SIG-M5 (cell line): ENCODE measurements at places on chromosomes 12 and 14.

DNA sequence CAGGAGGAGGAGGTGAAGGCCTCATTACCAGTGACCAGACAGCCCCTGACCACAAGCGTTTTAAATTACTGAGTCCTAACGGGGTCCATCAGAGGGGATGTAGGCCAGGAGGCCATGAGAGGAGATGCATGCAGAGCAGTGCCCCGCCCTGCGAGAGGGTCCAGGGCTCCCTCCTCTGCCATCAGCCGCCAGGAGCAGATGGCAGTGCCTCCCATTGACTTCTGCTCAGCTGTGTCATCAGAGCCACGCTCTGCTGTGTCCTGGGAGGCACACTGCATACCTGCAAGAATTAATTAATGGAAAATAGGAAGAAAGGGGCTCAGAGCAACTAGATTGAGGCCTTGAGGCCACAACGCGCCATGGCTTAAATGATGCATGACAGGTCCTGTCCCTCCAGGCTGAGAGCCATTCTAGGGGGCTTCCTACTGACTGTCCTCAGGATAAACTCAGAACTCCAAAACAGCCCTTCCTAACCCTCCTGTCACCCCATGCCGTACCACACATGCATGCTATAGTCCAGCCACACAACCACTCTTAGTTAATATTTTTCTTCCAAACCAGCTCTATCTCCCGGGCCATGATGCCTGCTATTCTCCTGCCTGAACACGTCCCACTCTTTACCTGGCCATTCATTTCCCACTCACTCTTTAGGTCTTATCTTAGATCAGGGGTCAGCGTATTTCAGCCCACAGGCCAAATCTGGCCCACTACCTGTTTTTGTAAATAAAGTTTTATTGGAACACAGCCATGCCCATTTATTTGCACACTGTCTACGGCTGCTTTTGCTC lies 235.8 kb downstream of the KSR2 start:
- DNase-seq: no peak

GRCh38 chr14:92500491-92500941 lies 13.1 kb upstream of the RIN3 start:
- no peak for DNase-seq

- DNase-seq: no peak
These were observed 126.0 kb upstream of the PARP11 start for GRCh38 chr12:3998968-3999792.

DNA sequence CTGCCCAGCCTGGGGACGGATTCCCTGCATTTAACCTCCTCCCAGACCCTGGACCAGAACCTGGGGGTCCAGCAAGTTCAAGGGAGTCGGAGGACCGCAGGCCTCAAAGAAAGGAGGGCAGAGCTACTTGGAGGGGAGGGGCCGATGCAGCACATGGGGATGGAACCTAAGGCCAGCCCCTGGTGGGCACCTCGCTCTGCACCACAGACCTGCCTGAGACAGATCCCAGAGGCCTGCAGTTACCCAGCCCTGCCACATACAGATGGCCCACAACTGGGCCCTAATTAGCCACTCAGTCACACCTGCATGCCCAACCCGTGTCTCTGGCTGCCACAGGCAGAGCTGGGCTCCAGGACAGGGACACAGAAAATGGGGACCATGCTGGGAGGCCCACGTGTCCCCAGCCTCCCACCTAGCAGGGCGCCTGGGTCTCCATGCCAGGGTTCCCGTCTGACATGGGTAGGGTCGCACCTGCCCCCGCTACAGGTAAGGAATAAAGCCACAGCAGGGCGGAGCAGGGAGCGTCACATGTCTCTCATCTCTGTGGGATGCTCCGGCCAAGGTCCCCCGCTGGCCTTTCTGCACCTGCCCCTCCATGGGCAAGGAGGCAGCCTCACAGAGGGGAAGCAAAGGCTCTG lies 16.7 kb downstream of the AKT1 start:
- DNase-seq: no peak

GRCh38 chr12:27790179-27790578 lies 10.1 kb upstream of the MANSC4 start:
- DNase-seq: no peak

DNA sequence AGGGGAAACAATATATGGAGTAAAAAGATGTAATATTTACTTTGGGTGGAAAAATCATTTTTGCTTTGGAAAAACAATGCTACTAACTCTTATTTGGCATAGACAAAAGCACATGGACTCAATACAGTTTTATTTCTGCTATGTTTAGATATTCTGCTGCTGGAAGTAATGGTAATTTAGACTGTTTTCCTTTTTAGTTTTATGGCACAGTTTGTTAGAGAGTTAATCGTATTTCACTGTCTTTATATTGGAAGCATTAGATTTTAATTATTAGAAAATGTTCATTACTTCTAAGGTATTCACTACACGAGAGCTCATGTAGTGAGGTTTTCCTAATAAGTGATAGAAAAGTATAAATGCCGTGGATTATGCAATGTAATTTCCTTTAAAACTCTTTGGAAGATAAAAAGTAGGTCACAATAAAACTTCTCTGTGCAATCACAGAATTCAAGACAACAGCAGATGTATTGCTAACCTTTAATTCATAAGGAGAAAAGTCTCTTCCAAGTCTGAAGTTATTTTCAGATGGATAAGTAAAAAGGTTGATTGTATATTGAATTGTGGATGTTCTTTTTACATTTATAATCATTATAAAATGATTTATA lies 851.8 kb downstream of the TMTC2 start:
- no peak for DNase-seq

DNA sequence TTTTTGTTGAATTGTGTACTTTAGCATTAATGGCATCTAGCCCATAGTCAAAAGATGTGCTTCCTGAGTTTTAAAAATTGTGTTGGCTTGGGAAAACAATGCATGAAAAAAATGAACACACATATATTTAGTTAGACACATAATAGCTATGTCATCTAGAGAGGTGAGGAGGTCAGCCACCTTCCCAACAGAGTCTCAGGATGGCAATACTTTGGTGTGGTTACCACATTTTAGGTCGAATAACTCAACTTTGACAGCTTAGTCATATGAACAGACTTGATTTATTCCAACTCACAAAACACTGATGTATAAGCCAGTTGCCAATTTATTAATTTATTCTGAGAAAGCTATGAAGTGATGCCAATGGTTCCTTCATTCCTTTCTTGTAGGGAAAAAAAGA lies 114.0 kb downstream of the ETNK1 start:
- DNase-seq: no peak

DNA sequence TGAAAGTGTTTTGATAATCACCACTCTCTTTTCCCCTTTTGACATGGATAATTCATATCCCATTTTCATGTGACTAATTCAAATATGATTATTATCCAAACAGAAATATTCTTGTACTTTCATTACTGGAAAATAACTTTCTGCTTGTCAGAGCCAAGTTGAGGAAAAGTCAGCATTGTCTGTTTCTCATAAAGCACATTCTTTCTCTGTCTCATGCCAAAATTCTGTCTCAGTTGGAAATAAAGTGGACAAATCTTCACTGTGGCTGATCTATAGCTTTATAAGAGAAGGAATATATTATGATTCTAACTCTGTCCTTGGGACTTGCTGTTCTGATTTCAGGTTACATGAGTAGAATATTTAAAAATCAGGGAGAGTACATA lies 22.7 kb upstream of the PRICKLE1 start:
- DNase-seq: no peak

DNA sequence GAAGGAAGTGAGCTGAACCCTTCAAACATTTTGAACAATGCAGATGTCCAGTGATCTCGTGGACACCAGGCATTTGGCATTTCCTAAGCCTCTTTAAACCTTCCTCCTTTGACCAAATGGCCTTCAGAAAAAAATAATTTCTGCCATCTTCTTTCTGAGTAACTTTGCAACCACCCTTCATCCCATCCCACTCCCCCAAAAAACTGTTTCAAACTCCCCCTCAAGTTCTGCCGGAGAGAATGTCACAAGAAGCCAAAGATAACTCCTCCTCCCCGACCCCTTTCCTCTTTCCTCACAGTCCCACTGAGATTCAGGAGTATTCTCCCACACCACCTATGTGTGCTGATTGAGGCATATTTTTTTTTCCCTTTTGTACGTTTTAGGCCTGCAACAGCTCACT lies 1.7 kb downstream of the KSR2 start:
- DNase-seq: no peak

DNA sequence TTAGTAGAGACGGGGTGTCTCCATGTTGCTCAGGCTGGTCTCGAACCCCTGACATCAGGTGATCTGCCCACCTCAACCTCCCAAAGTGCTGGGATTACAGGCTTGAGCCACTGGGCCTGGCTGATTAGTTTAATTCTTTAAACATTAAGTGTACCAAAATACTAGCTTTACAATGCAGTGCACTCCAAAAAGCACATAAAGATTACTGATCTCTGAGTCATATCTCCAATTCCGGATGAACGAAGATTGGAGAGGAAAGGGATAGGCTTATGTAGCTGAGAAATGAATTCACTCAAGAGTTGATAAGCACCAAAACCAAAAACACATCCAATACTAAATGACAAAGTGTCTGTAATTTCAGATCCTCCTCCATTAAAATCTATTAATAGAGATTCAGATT lies 15.1 kb downstream of the NAV3 start:
- DNase-seq: no peak

GRCh38 chr12:16593546-16593945 lies 12.4 kb downstream of the LMO3 start:
- no peak for DNase-seq

DNA sequence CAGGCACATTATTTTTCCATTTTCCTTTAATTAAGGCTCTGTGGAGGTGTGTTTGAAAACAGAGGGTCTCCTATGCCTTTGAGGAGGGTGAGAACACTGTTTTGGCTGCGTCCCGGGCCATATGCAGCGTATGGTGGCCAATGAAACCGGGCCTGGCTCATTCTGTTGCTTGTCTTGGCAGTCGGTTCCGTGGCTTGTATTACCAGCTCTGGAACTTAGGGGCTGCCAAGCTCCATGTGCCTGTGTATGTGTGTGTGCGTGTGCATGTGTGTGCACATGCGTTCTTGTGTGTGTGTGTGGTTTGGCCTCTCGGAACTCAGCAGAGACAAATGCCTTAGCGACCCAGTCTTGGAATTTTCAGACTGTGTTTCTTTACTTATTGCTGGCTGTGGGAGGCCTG lies 2.7 kb downstream of the JDP2 start:
- DNase-seq: no peak

DNA sequence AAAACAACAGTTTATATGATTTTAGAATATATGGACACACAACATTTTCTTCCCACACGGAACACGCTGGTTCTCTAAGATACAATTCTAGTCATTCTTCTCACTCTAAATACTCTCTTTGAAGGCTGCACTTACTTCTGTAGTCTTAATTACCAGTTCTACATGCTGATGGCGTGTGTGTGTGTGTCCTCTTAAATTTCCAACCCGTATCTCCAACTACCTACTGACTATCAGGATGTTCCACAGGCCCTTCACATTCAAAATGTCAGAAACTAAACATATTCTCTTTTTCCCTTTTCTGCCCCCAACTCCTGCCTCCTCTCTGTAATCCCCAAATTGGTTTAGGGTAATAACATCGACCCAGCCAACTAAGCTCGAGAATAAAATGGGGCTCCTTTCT lies 75.2 kb downstream of the DUSP16 start:
- no peak for DNase-seq

- no peak for DNase-seq
These were observed 251.4 kb downstream of the MSRB3 start for GRCh38 chr12:65529771-65530435.

GRCh38 chr14:54207075-54207474 lies 189.7 kb upstream of the CDKN3 start:
- no peak for DNase-seq

- no peak for DNase-seq
These were observed 12.1 kb downstream of the NFATC4 start for GRCh38 chr14:24379907-24380730.

DNA sequence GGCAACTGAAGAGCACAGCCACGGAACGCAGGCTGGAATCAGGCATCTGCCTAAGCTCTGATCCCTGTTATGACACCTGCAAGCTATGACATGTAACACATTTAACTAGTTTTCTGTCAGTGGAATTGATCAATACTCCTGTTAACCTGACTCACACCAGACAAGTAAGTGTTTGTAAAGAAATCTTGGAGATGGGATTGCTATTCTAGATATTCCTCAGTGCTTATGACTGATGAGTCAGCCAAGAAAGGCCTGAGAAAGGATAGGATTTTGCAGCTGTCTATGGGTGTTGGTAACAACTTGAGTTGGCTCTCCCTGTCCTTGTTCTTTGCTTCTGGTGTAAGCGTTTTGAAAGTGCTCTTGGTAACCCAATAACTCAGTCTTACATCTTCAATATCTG lies 110.5 kb downstream of the GPR135 start:
- DNase-seq: no peak

DNA sequence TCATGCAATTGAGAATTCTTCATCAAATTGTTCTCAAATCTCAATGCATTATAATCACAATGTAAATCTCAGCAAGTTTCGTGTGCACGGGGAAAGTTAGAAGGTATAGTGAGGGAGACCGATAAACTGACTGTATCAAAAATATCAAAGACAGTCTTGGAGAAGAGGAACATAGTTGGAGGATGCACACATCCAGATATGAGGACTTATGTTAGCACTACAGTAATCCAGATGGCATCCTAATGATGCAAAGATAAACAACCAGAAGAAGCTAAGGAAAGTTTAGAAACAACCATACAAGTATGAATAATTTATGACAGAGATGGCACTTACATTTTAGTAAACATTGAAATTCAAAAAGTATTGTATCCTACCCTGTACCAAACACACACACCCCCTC lies 760.1 kb downstream of the RPS29 start:
- DNase-seq: no peak

DNA sequence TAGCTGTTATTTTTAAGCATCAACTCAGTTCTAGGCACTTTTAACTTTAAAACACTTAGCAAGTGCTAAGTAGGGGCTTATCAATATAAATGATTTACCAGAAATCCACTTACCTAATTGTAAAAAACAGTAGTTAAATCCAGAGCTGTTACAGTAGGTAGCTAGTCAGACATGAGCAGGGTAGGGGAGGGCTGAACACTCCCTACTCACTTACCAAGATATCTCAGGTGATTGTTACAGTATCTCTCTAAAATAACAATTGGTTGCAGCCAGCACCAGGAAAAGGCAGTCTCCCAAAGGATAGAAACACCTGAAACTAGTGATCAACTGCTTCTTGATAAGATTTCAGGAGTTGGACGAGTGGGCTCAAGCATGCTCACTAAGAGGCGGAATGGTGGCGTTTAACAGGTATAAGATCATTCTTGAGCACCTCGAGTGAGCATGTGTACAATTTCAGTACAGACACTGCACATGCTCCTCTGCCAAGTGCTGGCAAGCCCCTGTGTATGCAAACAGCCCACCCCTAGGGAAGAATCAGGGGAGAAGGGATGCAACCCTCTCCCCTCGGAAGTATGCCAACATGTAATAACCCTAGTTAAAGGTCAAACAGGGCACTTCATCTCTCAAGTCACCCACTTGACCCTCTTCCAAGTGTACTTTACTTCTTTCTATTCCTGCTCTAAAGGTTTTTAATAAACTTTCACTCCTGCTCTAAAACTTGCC lies 1113.6 kb upstream of the SEL1L start:
- no peak for DNase-seq

- no peak for DNase-seq
These were observed 187.9 kb downstream of the PIWIL1 start for GRCh38 chr12:130525384-130526172.

GRCh38 chr12:1262011-1262410 lies 271.0 kb downstream of the ERC1 start:
- no peak for DNase-seq
